ENCODE measurements at places on chromosomes 16 and 17. TPM values are rescaled to one million over a fixed set of nuclear protein-coding genes. Genes with fewer than 3 reads are reported as not detected.

The CRYBA1 gene
- not detected for total RNA-seq

The SRCIN1 gene
- 33.7 TPM for total RNA-seq

The TBC1D3C gene
- 1.4 TPM for total RNA-seq

The FOXN1 gene
- total RNA-seq = not detected

The CCL2 gene
- 4.8 TPM for total RNA-seq

The GNG13 gene
- total RNA-seq = not detected

The PYDC1 gene
- total RNA-seq = 0.92 TPM

The MYH13 gene
- total RNA-seq = not detected

The ENPP7 gene
- total RNA-seq = not detected

The DOC2A gene
- total RNA-seq = 12.5 TPM

The SMIM36 gene
- not detected for total RNA-seq

The PRSS33 gene
- not detected for total RNA-seq

The SCIMP gene
- total RNA-seq = 0.46 TPM

The HEXIM1 gene
- 14.1 TPM for total RNA-seq

The OR3A3 gene
- not detected for total RNA-seq

The PRSS27 gene
- 3.9 TPM for total RNA-seq

The CCL8 gene
- total RNA-seq = not detected

The ADAP2 gene
- total RNA-seq = 6.5 TPM

The TSPAN10 gene
- total RNA-seq = 0.23 TPM

The NUP85 gene
- total RNA-seq = 23.1 TPM

The NLGN2 gene
- total RNA-seq = 19.1 TPM

Measured in diencephalon (tissue), 1 donor.